ENCODE measurements at places on chromosomes 2 and 18.

GRCh38 chr18:46295416-46295815 is 191.2 kb downstream of the HAUS1 start:
- DNase-seq, result no peak

DNA sequence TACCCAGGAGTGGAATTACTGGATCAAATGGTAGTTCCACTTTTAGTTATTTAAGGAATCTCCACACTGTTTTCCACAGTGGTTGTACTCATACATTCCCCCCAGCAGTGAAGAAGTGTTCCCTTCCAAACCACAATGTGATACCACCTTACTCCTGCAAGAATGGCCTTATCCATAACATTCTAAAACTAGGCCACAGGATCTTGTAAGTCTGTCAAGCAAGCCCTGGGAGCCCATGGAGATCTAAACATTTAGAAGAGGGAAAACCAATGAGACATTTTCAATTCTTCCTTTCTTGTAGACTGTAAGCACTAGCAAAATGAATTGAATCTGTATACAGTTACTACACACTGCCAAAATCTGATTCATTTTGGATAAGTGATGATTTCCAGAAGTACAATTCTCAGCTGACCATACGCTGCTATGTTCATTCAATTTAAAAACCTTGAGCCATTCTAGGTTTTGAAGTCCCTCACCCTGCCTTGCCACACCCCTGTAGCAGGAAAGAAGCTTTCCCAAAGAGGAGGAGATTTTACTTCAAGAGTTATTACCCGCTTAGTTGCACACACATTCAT is 149.1 kb downstream of the SLC8A1 start:
- DNase-seq, result no peak

DNA sequence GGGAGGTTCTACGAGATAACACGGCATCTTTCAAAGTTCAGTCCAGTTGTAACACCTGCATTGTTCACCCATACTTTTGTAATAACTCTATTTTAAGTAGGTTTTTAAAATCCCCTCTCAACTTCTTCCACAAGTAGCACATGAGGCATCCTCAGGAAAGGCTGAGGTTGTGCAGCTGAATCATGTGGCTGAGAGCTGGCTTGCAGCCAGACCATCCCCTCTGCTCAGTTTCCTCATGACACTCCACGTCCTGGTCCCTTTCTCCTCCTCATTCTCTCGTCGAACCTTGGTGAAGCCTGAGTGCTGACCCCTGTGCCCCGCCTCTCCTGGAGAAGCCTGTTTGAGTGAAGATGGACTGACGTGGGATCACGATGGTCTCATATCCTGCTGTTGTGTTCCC is 42.5 kb downstream of the POU3F3 start:
- DNase-seq, result no peak

DNA sequence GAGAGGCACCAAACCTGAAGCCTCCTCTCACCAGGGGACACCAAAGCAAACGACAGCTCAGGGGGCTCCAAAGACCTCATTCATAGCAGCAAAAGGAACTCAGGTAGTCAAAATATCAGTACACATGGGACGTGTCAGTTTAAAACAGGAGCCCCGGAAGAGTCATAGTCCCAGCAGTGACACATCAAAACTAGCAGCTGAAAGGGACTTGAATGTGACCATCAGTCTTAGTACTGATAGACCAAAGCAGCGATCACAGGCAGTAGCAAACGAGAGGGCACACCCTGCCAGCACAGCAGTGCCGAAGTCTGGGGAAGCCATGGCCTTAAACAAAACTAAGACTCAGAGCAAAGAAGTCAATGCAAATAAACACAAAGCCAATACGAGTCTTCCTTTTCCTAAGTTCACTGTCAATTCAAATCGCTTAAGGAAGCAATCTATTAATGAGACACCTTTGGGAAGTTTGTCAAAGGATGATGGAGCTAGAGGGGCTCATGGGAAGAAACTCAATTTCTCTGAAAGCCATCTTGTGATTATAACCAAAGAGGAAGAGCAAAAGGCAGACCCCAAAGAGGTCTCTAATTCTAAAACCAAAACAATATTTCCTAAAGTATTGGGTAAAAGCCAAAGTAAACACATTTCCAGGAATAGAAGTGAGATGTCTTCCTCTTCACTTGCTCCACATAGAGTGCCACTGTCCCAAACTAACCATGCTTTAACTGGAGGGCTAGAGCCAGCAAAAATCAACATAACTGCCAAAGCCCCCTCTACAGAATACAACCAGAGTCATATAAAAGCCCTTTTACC is 1.2 kb downstream of the GALNT5 start:
- no peak for DNase-seq

GRCh38 chr18:13386891-13387801 is 168.6 kb downstream of the LDLRAD4 start:
- DNase-seq, result no peak

DNA sequence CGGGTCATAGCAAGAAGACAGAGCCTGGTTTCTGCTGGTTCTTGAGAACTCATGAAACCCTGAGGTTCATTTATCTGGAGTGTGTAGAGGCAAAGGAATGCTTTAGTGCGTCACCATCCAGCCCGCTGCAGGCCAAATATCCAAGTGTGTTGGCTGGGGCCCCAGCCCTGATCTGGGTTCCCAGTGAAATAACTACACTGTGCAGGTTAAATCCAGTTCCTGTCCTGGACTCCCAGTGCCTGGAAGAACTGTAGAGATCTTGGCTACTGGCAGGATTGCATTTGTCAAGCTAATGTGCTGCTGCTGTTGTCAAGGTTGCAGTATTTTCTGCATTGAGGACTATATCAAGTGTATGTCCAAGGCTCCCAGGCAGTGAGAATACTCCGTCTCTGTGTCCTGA is 89.9 kb downstream of the MAPK4 start:
- DNase-seq, result no peak
